ENCODE measurements at places on chromosomes 5 and 9.

- DNase-seq, result peak; percentile 71
These were observed at the start of gene TRIO for GRCh38 chr5:14142827-14143545. Gene TRIO, plus strand, starts transcription at chr5:14143342. Its CDS starts 384 bp downstream, at chr5:14143726.

- no peak for DNase-seq
These were observed 592.5 kb upstream of the CLINT1 start for GRCh38 chr5:158451203-158451992.

DNA sequence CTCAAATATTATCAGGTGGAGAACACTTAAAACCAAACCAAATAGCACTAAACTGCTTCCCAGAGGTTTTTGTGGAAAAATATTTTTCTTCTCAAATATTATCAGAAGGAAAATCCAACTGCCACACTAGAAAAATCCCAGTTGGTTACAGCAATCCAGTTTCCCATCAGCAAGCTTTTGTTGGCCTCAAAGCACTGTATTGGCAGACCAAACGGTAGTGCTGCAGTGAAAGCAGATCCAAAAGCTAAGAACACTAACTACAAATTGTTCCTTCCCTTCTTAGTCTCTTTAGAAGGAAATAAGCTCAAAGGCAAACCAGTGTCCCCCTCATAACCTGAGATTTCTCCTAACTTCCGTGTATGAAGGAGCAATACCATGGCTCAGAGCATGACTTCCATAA, 105.3 kb downstream of the TRIM36 start:
- DNase-seq, result no peak

DNA sequence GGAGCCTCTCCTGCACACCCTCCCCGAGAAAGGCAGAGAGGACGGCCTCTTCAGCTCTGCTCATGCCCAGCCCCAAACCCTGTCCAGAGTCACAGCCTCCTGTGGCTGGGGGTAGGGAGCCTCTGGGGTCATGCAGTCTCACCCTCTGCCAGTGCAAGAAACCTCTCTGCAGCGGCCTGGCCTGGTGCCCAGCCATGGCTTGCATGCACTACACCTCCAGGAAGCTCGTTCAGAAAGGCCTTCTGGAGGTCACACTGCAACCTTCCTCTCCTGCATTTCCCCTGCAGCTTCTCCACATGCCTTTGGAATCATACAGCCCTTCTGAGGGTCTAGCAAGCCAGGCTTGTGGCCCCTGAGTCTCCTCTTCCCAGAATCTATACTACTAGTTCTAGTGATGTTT, 17.9 kb downstream of the CSF1R start:
- peak; percentile 49 for DNase-seq

DNA sequence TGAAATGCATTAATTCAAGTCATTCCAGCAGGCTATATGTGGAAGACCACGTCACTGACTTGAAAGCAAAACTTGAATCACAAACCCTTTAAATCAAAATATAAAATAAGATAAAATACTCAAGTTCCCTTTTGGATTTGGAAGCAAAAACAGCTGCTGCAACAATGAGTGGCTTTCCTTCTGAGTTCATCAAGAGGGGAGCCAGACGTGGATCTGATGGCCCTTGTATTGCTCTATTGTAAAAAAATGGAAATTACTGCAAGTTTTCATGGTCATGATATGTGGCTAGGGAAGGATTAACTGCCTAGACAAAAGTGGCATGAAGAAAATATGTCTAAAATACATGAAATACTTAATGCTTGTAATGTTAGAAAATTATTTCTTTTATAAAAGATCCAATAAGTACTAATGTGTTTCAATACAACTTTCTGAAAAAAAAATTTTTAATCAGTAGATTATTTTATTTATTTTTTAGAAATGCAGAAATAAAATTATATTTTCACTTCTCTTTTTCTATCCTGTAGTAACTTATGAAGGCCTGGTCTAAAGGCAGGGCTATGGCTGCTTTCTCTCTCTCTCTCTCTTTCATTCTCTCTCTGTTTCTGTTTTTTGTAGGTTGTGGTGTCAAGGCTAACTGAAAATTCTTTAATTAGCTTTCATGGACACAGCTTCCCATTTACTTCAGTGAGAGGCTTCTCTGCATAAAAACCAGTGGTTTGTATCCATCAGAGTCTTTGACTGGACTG, 24.0 kb downstream of the LIX1 start:
- DNase-seq, result no peak

GRCh38 chr9:95927271-95928004, 51.9 kb downstream of the ERCC6L2 start:
- DNase-seq, result no peak

- no peak for DNase-seq
These were observed 78.0 kb downstream of the WNK2 start for GRCh38 chr9:93261735-93262523.

- DNase-seq, result no peak
These were observed 155.7 kb downstream of the C9orf50 start for GRCh38 chr9:129464972-129465833.

GRCh38 chr5:77719666-77720363, 56.3 kb downstream of the TBCA start:
- DNase-seq, result no peak

- DNase-seq, result no peak
These were observed 82.4 kb upstream of the NTRK2 start for GRCh38 chr9:84587153-84587552.

All from NB4 (cell line).